ENCODE measurements at places on chromosomes 7 and 10.
A peak's percentile ranks its signal among the peaks of the same experiment; 100 is the strongest.

- no peak for DNase-seq
Measured at GRCh38 chr7:128148676-128149075, 92.4 kb upstream of the LEP start.

DNA sequence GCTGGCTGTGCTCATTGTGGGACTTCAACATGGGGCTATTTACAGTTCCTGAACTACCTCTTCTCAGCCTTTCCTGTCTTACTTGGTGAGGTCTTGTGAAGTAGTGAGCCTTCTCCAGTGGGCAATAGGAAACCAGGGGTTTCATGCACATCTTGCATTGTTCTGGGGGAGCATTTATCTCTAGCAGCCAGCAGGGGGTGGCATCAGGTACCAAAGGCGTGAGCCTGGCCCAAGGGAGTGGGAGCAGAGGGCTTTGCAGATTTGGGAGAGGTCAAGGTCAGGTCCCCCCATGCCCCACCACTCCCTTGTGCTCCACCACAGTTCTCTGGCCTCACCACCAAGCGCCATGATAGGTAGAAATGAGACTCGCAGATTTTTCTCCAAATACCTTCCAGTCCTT, 85.4 kb upstream of the NPTX2 start:
- no peak for DNase-seq

- DNase-seq = no peak
Measured at GRCh38 chr10:95233377-95234034, 39.5 kb downstream of the ACSM6 start.

DNA sequence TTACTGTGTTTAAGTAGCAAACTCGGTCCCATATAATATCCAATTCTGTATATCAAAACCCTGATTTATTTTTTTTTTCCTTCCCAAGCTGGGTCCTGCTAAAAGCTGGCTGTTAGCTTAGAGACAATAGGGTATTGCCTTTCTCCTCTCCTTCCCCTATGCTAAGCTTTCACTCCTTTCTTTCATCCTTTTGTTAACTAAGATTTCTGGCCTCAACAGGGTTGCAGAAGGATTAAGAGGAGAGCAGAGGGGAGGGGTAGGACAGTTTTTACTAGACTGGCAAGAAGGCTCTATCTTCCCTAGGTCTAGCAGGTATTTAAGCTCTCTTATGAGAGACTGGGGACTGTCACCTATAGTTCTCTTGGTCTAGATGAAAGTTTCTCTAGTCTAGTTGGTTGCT, 229.2 kb downstream of the KCND2 start:
- no peak for DNase-seq

DNA sequence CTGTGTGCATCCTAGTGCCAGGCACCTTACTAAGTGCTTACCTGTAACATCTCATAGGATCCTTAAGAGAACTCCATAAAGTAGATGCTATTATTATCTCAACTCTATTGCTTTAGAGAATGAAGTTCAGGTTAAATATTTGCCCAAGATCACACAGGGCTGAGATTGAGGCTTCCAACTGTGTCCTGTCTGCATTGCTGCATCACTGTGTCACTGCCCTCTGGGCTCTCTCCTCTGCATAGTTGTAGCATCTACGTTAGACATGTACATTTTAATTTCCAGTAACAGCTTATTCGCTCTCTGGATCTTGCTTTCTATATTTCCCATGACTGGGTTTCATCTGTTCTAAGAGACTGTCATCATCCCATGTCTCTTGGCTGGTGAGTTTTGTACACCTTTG, 63.6 kb upstream of the FZD8 start:
- no peak for DNase-seq

DNA sequence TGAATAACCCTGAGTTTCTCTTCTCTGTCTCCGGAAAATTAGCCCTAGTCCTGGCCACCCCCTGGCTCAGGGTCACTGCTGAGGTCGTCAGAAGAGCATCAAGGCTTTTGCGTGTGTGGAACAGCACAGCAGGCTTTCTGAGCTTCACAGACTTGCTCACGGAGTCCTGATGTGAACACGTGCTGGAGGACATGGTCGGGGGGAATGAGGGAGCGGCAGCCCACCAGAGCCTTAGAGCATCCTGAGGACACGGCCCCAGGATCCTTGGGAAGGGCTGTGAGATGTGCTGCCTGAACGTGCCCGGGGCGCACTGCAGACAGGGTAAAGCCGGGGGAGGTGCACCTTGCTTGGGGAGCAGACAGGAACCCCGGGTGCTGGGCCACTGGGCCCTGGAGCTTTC, 28.8 kb downstream of the TMEM120A start:
- DNase-seq = no peak

GRCh38 chr7:155002411-155003091, 373 bp downstream of the PAXIP1 start:
- peak; percentile 8 for DNase-seq

DNA sequence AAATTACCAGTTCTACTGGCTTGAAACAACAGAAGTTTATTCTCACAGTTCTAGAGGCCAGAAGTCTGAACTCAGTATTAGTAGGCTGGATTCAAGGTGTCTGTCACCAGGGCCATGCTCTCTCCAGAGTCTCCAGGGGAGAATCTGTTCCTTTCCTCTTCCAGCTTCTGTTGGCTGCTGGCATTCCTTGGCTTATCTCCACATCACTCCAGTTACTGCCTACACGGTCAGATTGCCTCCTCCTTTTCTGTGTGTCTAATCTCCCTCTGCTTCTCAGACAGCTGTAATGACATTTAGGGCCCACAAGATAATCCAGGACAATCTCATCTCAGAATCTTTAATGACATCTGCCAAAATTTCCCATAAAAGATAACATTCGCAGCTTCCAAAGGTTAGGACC, 36.6 kb downstream of the MAPK8 start:
- DNase-seq = no peak

DNA sequence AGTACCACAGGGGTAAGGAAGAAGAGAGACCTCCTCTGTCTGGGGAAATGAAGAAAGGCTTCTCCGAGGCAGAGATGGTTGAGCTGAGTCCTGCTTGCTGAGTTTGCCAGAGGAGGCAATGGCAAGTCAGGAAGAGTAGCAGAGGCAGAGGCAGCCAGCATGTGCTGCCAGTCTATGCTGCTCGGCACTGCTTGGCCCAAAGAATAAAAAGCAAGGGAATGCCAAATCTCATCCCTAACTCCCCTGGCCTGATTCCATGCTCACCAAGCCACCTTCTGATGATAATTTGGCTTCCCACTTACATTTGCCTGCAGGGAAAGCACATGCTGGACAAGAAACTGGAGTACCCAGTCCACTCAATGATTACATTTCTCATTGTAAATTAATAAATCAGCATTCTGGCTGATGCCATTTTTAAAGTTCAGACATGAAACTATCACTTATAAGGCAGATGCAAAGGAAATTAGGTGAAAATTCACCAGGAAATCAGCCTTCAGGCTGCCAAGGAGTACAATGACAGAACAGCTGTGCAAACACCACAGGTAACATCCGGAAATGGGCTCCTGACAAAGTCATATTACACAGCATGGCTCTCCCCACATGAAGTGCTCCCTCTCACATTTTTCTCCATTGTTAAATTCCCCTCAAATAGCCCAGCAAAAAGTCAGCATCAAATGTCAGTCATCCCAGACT, 245.9 kb downstream of the MTERF1 start:
- no peak for DNase-seq

DNA sequence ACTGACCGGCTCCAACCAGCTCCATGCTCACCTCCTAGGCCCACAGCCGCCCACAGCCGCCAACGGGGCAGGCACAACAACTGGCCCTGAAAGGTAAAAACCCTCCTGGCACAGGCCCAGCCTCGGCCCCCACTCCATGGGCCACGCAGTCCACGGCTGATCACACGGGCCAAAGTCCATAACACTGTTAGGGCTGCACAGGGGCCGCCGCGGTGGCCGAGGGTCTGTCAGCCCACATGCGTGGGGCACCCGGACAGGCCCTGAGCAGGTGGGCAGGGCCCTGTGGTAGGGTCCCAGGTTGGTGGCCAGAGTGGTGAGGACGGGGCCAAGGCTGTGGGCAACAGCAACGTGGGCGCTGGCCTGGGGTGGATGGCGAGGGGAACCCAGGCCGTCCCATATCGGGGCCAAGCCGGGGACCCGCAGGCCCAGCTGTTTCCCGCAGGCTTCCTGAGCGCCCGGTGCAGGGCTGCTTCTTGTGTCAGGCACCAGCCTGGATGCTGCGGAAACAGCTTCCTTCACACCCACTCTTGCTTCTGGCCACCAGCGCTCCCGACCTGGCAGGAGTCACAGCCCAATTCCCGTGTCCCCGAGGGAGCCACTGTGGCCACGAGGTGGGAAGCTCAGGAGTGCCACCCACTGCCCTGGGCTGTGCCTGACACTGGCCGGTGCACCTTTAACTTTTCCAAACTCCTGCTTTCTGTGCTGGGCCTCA, 29.2 kb downstream of the CYP2W1 start:
- DNase-seq = no peak

- DNase-seq = no peak
Measured at GRCh38 chr10:49228677-49229076, 40.5 kb upstream of the TMEM273 start.

GRCh38 chr7:33716581-33717477, 188.5 kb upstream of the BMPER start:
- DNase-seq = no peak

GRCh38 chr10:121791761-121792160, 136.1 kb downstream of the ATE1 start:
- DNase-seq = no peak

GRCh38 chr10:11444155-11444530, 167.3 kb downstream of the USP6NL start:
- DNase-seq = no peak

DNA sequence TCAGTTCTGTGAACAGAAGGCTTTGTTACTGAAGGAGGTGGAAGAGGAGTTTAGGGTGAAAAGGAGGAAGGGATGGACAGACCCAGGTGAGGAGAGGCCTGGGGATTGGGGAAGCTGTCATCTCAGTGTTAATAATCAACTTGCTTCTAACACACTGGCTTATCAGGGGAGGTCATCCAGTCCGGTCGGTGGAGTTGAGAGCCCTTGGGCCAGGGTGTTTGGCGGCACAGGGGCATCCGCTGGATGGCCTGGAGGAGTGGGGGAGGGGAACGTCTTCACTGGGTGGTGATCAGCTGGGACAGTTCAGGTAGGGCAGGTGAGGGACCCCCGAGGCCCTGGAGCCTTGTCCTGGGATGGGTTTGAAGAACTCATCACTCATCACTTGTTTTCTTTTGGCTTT, 33.9 kb downstream of the SHH start:
- no peak for DNase-seq

DNA sequence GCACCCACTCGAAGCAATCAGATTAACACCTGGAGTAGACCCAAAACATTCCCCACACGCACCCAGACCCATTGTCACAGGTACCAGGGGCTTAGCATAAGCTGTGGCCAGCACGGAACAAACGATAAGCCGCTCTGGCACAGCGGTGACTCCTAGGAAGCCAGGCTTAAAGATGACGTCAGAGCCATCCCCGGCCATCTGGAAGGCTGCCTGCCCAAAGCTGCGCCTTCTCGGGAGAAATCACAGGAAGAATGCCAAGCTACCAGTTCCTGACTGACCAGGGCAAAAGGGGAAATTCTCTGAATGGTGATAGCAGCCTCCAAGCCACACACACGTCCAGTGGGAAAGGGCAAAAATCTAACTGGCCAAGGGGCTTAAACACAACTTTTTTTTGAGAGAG, 13.0 kb upstream of the WIPI2 start:
- no peak for DNase-seq

- DNase-seq = no peak
Measured at GRCh38 chr7:112584290-112584689, 103.5 kb downstream of the LSMEM1 start.

DNA sequence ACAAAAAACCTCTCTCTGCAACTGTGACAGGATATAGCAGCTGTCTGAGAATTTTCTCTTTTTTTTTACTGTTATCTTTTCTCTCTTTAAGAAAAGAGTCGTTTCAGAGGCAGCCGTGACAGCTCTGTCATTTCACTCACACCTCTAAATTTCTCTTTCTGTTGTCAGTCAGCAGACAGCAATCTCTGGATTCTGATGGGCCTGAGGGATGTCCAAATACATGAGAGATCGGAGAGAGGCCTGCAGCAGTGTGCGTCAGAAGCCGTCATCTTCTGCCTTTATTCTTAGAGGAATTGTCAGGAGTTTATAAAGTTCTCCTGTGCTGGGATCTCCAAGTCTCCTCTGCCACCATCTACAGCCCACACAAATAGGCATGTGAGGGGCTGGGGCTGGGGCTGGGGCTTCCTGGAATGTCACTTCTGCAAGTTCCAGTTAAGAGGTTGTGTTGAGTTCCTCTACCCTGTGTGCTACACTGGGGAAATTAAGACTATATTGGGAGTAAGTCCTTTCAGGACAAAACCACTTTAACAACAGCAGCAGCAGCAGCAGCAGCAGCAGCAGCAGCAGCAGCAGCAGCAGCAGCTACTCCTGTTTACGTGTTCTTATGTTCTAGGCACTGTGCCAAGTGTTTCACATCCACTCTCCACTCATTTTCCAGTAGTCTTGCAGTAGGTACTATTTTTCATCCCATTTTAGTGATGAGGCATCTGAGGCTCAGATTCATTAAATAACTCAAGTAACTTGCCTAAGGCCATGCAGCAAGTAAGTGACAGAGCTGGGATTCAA, 541.3 kb downstream of the LRMDA start:
- no peak for DNase-seq

DNA sequence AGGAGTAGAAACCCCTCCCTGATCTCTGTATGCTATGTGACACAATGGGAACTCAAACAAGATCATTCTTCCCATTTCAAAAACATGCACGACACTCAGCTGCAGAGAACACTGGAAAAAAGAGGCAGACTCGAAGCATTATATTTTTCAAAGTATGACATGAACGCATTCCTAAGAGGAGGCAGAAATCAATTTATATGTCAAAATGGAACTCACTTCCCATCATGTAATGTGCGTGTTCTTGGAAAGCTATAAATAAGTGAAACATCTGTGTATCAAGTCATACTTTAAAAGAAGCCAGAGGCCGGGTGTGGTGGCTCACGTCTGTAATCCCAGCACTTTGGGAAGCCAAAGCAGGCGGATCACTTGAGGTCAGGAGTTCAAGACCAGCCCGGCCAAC, 142.7 kb downstream of the ICA1 start:
- DNase-seq = no peak

DNA sequence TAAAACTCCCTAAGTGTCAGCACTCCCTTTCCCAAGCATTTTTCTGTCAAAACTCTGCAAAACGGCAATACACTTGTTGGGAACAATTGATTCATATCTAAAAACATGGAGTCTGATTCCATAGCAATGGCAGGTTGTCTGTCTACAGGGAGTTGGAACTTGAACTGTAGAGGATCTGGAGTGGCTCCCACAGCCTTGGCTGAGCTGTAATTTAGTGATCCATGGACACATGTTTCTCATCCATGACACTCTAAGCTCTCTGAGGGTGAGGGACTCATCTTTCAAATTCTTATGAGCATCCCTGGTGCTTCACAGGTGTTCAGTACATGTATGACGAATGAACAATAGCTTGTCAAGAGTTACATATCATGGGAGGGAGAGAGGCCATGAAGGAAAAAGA, 466.1 kb downstream of the GRID1 start:
- no peak for DNase-seq

GRCh38 chr10:90125456-90126255, 424.3 kb downstream of the KIF20B start:
- DNase-seq = no peak

Data from stimulated activated CD8-positive, alpha-beta memory T cell treated with anti-CD3 and anti-CD28 coated beads, Interleukin-4, amount 100 ng/mL, for 1 hour (primary cell).